Mammary epithelial cell (primary cell): ENCODE measurements at places on chromosomes 12 and 14.

GRCh38 chr12:630656-631632 is 32.3 kb downstream of the NINJ2 start:
- no peak for DNase-seq

GRCh38 chr14:103749452-103749851 is 33.8 kb downstream of the ZFYVE21 start:
- DNase-seq = no peak

GRCh38 chr12:76920172-76921099 is 41.6 kb upstream of the CSRP2 start:
- DNase-seq = no peak

- DNase-seq = no peak
These were observed 15.4 kb upstream of the PPP1R1A start for GRCh38 chr12:54603872-54604271.

DNA sequence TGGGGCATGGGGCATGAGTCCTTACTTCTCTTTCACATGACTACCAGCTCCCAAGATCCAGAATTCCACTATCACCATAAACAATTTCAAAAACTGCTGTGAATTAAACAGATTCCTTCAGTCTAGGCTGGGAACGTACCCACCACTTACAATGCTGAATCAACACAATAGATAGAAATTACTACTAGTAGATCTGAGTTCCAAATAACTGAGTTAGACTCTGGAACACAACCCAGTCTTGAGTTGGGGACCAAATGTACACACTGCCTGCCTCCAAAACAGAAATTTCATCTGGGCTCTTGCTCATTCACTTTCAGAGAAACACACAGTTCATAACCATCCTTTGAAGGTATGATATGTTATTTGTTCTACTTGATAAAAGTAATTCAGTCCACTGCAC is 8.9 kb downstream of the CORO1C start:
- DNase-seq = no peak

DNA sequence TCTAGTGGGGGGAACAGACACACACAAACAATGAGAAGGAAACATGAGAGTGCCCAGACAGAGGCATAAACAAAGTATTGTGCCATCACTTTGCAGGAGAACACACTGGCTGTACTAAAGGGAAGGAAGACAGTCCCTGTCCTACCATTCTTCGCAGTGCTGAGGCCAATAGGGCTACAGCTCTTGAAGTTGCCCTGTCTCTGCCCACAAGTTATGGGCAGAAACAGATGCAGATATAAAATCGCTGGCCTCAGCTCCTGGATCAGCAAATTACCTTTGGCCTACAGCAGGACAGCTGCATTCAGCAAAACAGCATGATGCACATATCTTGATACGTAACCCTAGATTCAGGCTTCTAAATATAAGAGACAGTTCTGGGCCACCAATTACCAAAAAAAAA is 23.0 kb upstream of the PRKAB1 start:
- no peak for DNase-seq

GRCh38 chr14:60514741-60515491 is 6.0 kb downstream of the SIX6 start:
- DNase-seq = no peak

DNA sequence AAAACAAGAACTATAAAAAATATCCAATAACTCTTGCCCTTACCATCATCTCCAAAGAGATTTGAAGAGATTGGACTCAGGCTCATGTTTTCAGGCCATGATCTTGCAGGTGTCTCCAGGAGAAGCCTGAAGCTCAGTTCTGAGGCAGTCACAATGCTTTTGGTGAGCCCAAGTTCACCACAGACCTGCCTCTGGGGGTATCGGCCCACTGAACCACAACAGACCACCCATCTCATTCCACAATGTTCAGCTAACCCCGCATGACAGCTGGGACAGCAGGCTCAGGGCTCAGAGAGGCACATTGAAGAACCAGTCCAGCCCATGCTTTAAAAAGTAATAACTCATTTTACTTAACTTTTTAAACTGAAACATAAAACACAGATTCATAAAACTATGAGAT is 28.3 kb upstream of the APOLD1 start:
- no peak for DNase-seq

DNA sequence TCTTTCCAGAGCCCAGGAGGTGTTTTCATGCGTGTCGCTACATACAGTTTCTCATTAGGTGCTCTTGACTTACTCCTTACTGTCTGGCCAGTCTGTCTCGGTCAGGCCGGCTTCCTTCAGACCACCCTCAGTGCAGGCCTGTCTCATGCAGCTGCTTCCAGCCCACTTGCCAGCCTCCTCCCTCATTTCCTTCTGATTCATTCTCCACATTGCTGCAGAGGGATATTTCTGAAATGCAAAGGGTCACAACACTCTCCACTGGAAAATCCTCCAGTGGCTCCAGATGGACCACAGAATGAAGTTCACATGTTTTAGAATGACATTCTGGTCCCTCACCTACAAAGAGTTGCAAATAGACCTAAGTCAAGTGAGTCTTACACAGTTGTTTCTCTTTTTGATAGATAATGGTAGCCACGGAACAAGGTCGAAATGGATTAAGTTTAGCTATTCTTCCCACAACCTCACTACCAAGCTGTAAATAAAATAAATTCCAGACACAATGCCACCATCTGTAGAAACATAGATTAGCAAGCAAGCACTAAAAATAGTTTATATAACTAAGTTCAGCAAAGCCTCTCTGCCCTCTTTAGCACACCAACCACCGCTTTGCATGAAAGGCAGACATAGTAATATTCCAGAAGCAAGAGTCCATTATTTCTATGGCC is 146.9 kb downstream of the ESR2 start:
- no peak for DNase-seq

DNA sequence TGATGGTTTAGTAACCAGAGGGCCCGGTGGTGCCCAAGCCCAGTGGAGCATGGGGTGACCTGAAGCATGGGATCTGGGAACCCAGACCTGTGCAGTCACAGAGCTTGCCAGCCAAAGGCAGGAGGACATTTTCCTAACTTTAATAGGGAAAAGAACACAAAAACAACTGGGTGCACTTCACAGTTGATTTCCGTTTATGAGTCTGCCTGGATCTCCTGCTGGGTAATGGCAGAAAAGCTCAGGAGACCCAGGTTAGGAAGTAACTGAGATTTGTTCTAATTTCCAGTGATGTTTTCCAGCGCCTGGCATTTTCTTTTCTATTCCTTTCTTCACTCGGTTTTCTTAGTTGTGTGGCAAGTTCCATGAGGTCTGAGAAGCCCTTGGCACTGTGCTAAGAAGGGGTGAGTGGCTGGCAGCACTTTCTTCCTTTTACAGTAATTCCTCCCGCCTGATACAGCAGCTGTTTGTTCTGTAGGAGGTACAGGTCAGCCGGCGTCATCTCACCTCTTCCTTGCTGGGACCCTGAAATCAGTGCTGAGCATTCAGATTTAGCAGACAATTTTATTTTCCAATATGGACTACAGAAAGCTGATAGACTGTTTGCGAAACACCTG is 5.1 kb downstream of the CACNA1C start:
- no peak for DNase-seq

DNA sequence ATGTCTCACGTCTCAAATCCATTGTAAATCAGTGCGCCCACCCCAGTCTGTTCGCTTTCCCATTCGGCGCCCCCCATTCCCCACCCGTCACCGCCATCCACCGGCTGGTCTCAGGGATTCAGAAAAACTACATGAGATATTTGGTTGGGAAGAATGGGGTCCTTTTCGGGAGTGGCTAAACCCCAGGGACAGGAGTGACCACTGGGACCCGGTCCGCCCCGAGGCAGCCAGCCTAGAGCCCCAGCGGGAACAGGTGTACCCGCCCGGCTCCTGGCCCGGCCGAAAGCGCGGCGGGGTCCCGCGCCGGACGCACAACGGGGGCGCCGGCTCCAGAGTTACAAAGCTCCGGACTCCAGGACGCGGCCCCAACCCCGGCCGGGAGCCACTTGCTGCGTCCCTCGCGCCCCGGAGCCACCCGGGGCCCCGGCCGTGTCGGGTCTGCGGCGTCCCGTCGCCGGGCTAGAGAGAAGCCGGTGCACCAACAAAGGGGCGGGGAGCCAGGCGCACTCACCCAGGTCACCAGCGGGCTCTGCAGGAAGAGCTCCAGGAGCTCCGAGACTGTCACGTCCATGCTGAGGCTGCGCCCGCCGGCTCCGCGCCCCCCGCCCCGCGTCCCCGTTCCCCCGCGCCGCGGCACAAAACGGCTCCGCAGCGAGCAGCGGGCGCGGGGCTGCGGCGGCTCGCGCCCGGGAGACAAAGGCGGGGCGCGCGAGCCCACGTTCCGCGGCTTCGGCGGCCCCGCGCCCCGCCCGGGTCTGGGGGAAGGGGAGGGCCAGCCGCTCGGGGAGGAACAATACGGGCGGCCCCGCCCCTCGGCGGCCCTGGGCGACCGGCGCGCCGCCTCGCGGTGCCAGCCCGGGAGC is at the start of gene CCDC88C:
Gene CCDC88C (minus strand): TSS at position 701 of the 863 bp plus-strand sequence. CDS start 130 bp downstream, at position 571.
- DNase-seq = no peak

- peak; percentile 6 for DNase-seq
These were observed 454.2 kb downstream of the AEBP2 start for GRCh38 chr12:19893514-19893913.

DNA sequence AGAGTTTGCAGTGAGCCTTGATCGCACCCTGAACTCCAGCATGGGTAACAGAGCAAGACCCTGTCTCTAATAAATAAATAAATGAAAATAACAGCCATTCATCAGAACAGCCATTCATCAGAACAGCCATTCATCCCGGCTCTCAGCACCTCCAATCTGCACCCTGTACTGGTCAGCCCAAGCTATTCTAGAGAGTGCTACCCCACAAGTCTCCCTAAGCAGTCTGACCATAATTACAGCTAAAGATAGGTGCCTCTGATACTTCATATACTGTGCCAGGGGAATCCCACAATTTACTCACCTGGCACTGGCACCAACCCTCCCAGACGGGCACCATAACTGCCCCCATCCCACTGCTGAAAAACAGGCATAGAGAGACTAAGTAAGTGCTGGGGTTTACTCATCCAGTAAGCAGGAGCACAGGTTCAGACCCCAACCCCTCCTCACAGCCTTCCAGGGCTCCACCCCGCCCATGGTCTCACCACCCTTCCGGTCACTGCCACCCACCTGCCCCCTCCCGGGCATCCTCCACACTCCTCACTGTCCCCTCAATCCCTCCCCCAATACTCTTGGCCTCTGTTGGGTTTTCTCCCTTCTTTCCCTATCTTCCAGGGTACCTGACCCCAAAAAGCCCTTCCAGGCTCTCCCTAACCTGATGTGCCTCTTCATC is 15.2 kb upstream of the EIF5 start:
- no peak for DNase-seq

GRCh38 chr12:110373425-110373824 is 30.1 kb downstream of the ANAPC7 start:
- DNase-seq = no peak

- no peak for DNase-seq
These were observed 183.9 kb downstream of the APAF1 start for GRCh38 chr12:98828802-98829600.

DNA sequence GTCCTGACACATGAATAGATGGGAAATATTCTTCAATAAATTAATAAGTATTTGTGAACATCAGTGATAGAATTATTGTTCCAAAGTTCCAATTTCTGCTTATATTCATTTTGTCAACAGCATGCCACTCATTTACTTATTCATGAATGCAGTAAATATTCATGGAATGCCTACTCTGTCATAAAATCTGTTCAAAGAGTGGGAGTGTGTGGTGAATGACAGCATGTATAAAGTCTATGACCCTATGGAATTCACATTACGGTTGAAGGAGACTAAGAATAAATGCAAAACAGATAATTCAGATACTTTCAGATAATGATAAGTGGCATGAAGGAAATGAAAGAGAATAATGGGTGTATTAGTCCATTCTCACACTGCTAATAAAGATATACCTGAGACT is 494.7 kb downstream of the NRXN3 start:
- no peak for DNase-seq

GRCh38 chr12:32891526-32891925 is 5.1 kb downstream of the PKP2 start:
- no peak for DNase-seq

DNA sequence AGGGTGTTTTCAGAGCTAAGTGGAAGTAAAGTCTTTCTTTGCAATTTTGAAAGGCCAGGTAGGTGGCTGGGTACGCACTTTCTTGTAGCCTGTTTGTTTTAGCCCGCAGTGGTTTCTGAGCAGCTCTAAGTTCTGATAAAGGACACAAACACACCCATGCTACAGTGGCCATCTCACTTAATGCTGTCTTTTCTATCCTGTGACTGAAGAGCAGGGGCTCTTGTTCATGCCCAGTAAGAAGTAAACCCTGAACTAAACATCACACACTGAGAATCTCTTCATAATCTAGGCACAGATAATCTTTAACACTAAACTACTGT is 427.2 kb downstream of the RAD51B start:
- no peak for DNase-seq

DNA sequence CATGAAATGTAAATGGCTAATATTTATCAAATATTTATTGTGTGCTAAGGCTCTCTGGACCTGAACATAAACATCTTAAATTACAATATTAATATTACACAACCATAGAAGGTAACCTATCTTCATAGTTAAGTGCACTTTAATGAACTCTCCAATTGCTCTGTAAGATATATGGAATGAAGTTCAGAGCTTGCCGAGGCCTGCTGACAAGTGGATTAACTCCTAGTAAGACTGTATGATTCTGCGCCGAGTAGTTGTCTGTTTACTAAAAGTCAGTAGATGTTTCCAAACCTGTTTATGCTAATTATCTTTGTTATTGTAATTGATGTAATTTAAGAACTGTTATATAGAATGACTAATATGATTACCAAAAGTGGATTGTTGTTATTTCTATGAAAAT is 77.2 kb downstream of the PTPRR start:
- DNase-seq = no peak

GRCh38 chr14:100531152-100532121 is 55.8 kb downstream of the BEGAIN start:
- DNase-seq = no peak

GRCh38 chr14:77869340-77869739 is 69.4 kb downstream of the ADCK1 start:
- no peak for DNase-seq

DNA sequence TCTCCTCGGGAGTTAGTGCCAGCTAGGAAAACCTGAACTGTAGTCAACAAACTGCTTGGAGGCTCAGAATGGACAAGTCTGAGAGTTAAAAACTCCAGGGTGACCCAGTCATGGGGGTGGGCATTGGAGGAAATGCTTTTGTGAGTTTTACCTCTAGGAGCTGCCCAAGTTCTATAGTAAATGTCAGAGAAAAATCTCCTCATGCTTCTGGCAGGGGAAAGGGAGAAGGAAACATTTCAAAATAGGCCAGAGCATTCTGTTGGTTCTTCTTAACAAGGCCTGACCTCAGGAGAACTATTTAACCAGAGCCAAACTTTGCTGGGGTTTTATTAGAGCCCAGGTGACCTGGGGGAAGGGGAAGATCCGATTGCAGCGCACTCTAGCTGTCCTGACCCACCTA is 12.3 kb downstream of the NINJ2 start:
- no peak for DNase-seq

GRCh38 chr12:60710246-60710645 is 1114.4 kb downstream of the SLC16A7 start:
- no peak for DNase-seq

GRCh38 chr14:103362780-103363179 is 22.4 kb upstream of the MARK3 start:
- peak; percentile 40 for DNase-seq

DNA sequence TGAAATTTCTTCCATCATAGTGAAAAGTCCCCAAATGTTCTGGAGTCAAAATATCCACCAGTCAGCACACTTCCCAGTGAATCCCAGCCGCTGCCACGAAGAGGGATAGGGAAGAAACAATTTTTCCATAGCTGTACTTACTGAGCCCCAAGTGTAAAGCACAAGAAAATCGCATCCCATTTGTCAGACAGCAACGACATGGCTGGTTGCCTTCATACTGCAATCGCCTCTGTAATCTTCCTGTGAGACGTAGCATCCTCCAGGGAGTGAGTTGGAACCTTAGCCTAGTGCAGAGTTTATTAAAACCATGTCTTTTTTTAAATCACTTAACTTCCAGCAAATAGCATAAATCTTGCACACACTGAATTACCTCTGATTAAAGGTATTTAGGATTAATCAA is 56.8 kb downstream of the GNG2 start:
- no peak for DNase-seq
